ENCODE measurements at places on chromosomes 1 and 21.

- DNase-seq = no peak
Observed at GRCh38 chr1:222749927-222750326, 12.9 kb downstream of the FAM177B start.

DNA sequence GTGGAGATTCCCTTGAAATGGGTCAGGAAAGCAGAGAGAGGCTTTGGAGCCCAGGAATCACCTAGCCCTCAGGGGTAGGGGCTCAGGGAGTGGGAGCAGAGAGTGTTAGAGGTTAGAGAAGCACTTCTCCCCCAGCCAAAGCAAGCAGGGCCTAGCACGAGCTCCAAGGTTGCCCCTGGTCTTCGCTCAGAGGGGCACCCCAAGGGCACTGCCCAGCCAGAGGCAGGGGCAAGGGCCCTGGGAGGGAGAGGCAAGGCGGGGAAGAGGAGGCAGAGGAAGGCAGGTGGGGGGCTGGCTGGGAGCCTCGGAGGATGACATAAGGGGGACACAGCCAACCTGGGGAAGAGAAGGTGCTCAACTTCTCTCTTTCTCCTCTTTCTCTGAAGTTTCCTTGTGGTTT, 71.9 kb downstream of the CASZ1 start:
- DNase-seq = no peak

GRCh38 chr1:30085811-30086770, 637.3 kb downstream of the MATN1 start:
- DNase-seq = no peak

DNA sequence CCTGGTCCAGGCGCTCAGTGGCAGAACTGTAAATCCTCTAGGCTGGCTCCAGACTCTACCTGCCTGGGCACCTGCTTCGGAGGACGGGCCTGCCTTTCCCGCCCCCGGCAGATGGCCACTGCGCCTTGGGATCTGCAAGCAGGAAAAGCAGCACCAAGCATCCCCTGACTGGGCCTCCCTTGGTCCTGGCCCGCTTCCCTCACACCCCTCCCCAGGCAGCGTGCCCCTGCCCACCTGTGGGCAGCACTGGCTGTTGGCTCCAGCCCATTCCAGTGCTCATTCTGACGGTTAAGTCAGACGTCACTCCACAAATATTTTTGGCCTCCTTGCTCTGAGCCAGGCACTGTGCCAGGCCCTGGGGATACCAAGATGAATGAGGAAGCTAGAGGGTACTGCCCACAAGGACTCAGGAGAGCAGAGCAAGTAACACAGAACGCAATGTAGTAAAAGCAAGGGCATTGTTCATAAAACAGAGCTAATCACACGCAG, 22.0 kb upstream of the BLACAT1 start:
- no peak for DNase-seq

GRCh38 chr1:236581528-236581927, 22.8 kb downstream of the HEATR1 start:
- DNase-seq = no peak

- no peak for DNase-seq
Observed at GRCh38 chr1:92707292-92707691, 77.6 kb downstream of the EVI5 start.

- no peak for DNase-seq
Observed at GRCh38 chr1:88890131-88890530, 1.2 kb downstream of the GTF2B start.

GRCh38 chr1:194568610-194569009, 1382.2 kb upstream of the B3GALT2 start:
- DNase-seq = no peak

DNA sequence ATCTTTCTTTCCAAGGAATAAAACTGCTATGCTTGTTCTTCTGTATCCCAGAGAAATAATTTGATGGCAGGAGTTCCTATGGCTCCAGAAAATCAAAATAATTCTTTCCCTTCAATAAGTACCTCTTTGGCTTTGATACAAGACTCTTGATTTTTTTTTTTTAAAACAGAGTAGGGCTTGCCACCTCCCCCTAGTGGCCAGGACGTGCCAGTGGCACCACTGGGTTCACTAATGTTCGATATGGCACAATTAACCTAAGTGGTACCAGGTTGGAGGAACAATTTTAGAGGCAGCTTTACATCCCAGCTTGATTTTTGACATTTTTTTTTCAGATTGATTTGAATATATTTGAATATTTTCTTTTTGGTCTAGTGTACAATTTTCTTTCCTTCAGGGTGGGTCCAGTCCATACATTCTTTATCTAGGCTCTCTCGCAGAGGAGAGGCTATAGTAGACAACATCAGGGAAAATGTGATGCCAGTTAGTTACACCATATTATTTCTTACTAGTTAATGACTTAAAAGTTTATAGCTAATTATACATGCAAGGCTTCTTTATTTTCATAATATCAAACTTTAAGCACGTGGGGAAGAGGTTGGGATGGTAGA, 330.9 kb downstream of the S1PR1 start:
- DNase-seq = peak; percentile 9

GRCh38 chr1:47235241-47235681, 3.2 kb upstream of the TAL1 start:
- DNase-seq = no peak

GRCh38 chr21:33948096-33948950, 32.7 kb upstream of the ATP5PO start:
- DNase-seq = peak; percentile 82

GRCh38 chr1:150009604-150010392, 728 bp downstream of the OTUD7B start:
- peak; percentile 52 for DNase-seq

Measured in CD4-positive, alpha-beta T cell (primary cell).